ENCODE measurements at places on chromosomes 6 and 20.

GRCh38 chr6:12265791-12266190 is 24.4 kb upstream of the EDN1 start:
- DNase-seq, result no peak

- no peak for DNase-seq
These were observed 277.5 kb downstream of the PTPRK start for GRCh38 chr6:128242765-128243403.

DNA sequence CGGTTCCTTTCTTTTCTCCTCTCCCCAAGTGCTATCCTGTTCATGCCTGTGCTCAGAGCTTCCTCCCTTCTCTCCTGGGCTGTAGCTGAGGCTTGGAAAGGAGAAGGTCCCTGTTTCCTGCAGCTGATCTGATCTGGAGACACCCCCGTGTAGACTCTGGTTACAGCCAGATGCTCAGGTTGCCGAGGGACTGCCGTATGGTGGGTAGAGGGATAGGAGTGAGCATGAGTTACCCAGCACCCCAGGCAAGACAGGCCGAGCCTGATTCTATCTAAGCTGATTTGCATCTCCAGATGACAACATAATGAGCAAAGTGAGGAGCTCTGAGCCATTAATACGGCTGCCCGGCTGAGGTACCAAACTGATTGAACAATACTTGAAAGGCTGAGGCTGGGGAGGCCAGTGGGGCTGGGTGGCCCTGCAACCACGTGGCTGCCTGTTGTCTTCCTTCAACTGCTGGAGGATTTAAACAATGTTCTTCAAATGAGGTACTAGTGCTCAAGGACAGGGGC is 91.8 kb downstream of the ASXL1 start:
- DNase-seq, result no peak

GRCh38 chr20:34618676-34619075 is 58.2 kb downstream of the PIGU start:
- DNase-seq, result no peak

GRCh38 chr6:130625825-130626527 is 201.2 kb upstream of the SMLR1 start:
- DNase-seq, result no peak

DNA sequence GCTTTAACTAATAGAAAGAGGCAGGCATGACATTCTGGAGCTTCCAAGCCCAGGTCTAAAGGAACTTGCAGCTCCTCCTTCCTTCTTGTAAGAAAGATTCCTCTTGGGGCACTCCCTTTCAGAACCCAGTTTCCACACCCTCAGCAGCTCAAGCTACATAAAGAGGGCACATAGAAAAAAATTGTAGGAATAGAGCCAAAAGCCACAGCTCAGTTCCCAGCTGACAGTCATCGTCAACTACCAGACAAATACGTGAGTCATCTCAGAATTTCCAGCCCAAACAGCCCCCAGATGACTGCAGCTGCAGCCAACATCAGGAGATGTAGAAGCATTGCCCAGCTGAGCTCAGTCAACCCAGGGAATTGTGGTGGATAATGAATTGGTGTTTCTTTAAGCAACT is 349.8 kb upstream of the ARID1B start:
- DNase-seq, result no peak

DNA sequence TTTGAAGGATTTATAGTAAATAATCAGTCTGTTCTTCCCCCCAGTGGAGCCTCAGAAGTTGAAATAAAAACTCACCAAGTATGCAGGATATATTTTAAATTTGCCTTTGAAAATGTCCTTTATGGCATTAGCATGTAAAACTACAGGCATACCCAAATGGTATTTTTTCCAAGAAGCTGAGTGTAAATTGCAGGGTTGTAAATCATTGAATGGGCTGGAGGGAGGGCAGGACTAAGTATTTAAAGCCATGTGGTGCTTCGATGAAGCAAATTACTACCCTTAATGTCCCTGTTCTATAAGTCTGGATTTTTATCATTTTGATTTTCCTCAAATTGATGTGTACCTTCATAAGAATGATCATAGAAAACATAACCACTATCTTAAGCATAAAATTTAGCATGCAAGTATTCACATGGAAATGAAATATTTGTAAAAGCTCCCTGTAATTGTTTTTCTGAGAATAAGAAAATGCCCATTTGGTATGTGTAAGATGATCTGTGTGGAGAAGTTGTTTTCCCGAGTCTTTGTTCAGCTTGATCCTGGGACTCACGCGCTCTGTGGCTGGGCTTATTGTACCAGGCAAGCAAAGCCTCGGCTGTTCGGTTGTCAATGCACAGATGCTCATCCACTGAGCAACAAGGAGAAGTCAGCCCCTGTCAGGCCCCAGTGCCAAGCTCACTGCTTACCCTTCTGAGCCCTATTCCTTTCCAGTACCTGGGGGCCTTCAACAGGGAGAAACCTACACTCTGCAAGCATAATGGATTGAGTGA is 66.7 kb downstream of the CD164 start:
- DNase-seq, result no peak

DNA sequence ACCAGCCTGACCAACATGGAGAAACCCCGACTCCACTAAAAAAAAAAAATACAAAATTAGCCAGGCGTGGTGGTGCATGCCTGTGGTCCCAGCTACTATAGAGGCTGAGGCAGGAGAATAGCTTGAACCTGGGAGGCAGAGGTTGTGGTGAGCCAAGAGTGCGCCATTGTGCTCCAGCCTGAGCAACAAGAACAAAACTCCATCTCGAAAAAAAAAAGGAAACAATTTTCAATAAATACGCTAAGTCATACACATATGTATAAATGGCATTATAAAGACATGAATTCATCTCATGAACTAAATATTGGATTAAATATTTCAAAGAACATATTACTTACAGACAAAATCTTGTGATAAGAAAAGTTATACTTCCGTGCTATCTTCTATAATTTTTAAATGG is 2.9 kb downstream of the ARHGAP18 start:
- no peak for DNase-seq

DNA sequence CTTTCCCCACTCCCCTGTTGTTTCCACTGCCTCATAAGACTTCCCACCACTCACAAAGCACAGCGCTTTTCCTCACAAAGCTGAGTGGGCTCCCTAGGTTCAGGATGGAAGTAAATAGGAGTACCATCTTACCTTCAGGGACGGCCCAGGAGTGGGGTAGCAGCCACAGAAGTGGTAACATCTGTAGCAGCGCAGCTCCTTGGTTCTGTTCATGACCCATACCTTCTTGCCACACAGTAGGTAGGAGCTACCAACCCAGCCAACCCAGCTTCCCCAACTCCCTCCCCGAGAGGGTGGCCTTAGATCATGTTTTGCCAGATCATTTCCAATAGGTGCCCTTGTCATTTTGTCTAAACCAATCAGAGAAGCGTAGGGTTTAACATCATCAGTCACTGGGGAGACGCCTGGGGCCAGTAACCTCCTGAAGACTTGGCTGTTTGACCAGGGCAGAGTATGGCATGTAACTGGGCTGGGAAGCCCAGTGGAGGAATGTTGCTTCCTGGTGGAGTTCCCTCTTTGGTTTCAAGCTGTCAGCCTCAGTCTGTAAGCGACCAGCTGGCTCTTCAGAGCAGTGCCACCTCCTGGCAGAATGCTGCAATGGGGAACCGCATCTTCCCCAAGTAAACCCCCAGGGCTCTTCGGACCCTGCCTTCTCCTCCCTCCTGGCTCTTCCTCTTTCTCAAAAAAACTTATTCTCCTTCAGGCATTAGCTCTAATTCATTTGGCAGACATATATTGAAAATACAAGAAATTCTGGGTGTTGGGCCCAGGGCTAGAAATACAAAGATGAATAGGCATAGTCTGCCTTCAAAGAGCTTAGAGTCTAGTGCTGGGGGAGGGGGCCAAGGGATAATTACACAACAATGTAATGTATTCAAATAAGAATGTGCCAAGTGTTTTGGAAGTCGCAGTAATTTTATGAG is at the start of gene HLA-DMA:
Gene HLA-DMA (minus strand): TSS at position 281 of the 923 bp plus-strand sequence. CDS start 61 bp downstream, at position 220.
- peak; percentile 67 for DNase-seq

GRCh38 chr6:139784222-139784769 is 409.8 kb upstream of the CITED2 start:
- no peak for DNase-seq

DNA sequence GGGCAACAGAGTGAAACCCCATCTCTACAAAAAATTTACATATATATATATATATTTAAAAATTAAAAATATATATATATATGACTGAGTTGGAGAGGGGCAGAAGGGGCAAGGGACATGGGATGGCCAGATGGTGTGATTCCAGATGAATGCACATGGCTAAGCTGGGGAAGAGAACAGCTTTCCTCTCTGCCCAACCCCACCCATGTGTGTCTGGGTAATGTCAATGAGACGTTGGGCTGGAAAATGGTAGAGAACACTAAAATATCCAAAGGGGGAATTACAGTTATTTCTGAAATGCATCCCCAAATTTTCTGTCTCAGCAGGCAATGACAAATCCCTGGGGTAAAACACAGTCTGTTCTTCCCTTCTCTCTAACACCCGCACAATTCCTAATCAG is 31.2 kb upstream of the CCND3 start:
- no peak for DNase-seq

GRCh38 chr6:56188429-56188828 is 59.0 kb downstream of the COL21A1 start:
- no peak for DNase-seq

DNA sequence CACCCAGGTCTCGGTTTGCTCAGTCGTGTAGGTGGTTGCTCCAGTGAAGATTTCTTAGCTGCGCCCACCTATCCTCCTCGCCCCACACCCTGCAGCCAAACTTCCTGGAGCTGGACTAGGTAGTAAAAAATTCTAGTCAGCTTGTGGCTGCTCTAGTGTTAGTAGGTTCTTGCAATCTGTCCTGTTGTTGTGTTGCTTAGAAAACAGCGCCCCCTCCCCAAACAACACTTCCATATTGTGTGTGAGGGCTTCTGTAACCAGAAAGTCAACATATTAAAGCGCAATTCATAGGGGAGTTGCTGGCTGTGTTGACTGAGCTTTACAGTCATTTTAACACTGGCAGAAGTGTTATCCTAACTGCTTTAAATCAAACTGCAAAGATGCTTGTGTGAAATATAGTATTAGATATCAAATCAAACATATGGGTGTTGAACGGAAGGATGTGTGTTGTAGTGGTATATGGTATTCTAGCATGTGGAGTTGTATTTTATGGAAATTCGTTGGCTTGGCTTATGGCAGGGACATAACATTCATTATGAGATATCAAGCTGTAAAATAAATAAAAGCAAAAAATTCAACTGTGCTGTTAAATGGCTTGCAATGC is 122.5 kb downstream of the ARID1B start:
- no peak for DNase-seq

- no peak for DNase-seq
These were observed 140.5 kb downstream of the PREX1 start for GRCh38 chr20:48687117-48687800.
